ENCODE measurements at places on chromosomes 12 and 14.

- no peak for DNase-seq
Measured at GRCh38 chr14:105176513-105176912, 4.6 kb downstream of the NUDT14 start.

- DNase-seq, result no peak
Measured at GRCh38 chr12:28104903-28105864, 85.1 kb upstream of the CCDC91 start.

GRCh38 chr12:49553512-49554088, 14.3 kb downstream of the MCRS1 start:
- peak; percentile 40 for DNase-seq

DNA sequence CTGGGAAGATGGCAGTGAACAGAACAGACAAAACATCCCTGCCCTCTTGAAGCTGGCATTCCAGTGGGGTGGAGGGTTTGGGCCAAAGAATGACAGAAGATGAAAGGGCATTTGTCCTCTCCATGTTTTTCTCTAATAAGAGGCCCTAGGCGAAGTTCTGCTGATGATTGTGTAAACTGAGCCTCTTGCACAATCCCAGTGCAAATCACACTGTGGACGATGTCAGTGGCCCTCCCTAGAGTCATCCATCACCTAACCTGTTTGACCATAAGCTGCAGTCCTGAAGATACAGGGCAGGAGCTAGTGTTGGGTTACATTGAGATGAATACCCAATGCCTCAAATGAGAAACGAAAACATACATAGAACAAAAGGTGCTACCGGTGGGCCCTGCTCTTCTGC, 622.4 kb upstream of the TBX3 start:
- DNase-seq, result no peak

DNA sequence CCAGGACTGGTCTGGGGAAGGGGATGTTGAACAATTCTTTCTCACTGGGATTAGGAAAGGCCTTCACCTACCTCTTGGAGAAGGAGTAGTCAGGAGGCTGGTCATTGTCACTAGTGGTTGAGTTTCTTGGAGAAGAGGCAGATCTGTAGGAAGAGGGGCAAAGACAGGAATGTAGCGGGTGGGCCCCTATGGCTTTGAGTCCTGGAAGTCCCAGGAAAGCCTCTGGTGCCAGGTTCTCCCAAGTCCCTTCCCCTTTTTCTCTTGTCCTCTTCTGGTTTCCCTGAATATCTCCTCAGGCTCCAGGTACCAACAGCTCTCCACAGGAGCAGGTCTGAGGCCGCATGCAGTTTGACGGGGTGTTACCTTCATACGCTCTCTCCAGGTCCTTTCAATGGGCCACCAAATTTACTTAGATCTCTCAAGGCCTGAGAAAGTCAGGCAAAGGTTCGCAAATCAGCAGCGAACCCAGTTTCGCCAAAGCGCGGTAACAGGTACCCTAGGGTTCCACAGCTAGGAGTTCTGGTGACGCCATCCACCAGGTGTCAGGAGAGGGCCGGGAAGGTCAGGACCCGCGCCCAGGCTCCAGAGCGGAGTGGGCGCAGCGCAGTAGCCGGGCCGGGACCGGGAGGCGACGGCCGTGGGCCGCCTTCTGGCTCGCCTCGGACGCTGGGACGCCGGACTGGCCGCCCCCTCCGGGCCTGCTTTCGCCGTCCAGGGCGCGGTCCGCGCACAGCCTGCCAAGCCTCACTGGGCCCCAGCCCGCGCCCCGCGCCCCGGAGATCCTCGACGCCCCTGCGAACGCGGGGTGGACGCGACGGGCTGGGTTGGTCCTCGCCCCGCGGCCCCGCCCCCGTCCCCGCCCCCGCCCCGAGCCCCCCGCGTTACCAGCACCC, 795 bp downstream of the SMAGP start:
- DNase-seq, result peak; percentile 20

- no peak for DNase-seq
Measured at GRCh38 chr14:64719601-64720000, 15.4 kb downstream of the PLEKHG3 start.

GRCh38 chr12:89448526-89448925, 76.1 kb downstream of the GALNT4 start:
- no peak for DNase-seq

- no peak for DNase-seq
Measured at GRCh38 chr14:68744613-68745012, 48.3 kb downstream of the ZFP36L1 start.

GRCh38 chr14:36656687-36657398, 4.8 kb upstream of the PAX9 start:
- DNase-seq, result no peak

DNA sequence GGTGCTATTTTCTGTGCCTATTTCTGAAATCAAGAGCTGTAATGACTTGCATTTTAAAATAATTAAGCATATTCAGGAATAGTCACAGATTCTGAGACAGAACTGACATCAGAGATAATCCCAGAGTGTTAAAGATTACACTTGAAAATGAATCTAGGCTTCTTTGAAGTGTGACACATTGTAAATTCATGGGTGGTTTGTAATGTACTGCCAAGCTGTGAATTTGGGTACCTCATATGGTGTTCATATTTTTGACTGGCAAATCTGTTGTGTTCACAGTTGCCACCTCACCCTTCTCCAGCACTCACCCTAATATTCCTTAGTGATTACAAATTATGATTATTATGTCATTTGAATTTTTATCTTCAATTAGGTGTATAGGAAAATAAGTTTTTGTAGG, 78.5 kb upstream of the CSRP2 start:
- DNase-seq, result no peak

- no peak for DNase-seq
Measured at GRCh38 chr14:24843494-24843893, 206.5 kb downstream of the STXBP6 start.

DNA sequence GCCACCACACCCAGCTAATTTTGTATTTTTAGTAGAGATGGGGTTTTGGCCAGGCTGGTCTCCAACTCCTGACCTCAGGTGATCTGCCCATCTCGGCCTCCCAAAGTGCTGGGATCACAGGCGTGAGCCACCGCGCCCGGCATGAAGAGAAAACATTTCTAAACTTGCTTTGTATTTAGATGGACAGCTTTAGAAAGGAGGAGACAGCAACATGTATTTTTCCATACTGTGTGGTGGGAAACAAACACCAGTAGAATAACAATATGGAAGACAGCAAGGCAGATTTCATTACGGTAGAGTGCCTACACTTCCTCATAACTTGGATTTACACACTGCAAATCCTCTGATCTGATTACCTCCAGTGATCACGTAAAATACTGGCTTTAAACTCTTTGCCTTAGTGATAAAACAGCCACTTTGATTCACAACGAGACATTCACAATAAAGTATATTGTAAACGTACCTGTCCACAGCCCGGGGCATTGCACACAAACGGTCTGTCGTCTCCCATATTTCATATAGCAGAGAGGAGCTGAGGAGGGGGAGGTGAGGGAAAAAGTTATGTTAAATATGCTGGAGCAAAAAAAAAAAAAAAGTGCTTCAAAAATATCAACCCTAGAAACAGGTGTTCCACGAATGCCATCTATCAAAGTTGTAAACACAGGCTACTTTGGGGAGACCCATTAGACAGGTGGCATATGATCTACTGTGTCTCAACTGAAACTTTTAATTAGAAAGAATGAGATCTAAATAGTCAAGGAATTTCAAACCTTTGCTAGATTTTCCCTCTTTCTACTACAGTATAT, 25.5 kb downstream of the ATF7 start:
- DNase-seq, result no peak

DNA sequence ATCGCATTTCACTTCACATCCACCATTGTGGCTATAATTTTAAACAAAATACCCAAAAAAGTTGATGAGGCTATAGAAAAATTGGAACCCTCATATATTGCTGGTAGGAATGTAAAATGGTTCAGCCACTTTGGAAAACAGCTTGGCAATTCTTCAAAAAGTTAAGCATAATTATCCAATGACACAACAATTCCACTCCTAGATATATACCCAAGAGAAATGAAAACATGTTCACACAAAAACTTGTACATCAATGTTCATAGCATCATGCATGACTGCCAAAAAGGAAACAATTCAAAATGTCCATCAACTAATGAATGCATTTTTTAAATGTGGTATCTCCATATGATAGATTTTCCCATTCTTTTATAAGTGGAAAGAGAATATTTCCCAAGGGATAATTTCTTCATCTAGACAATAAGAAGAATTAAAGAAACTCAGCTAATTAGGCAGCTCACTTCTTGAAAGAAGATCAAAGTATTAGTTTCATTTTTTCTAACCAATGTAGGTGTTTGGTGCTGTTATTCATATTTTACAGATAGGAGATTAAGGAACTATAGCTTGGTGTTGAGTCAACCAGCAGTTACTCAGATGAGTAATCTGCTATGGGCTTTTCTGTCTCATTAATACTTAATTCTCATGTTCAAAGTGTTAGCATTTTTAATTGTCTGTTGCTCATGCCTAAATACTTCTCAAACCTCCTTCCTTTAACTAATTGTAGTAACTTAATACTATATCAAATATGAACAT, 32.8 kb downstream of the YEATS4 start:
- DNase-seq, result no peak

DNA sequence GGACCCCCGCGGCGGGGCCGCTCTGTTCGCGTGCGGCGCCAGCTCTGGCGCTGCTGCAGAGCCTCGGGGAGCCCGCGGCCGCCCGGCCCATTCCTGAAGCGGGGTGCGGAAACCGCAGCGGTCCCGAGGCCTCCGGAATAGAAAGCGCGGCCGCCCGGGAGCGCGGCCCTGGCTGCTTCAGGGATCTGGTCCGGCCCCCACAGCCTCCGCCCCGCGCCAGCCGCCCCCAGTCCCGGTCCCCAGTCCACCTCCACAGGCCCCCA, 204 bp downstream of the HSP90AA1 start:
- no peak for DNase-seq

DNA sequence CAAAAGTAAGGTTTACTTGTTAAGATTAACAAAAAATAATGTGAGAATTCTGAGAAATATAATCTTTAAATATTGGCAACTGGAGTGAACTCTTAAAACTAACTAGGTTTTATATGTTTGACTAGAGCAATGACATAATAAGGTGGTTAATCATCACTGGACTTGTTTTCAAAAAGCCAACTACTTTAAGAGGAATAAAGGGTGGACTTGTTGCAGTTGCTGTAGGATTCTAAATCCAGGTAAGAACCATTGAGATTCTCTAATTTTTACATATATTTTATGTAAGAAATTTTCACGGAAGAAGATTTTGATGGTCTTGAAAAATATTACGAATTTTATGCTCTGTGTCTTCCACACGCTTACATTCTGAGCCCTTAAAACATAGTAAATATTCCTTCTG, at the start of gene SLCO1B1:
SLCO1B1 (plus strand) TSS at position 197 of the 400 bp plus-strand sequence. CDS start 10,381 bp downstream, outside the sequence.
- no peak for DNase-seq

DNA sequence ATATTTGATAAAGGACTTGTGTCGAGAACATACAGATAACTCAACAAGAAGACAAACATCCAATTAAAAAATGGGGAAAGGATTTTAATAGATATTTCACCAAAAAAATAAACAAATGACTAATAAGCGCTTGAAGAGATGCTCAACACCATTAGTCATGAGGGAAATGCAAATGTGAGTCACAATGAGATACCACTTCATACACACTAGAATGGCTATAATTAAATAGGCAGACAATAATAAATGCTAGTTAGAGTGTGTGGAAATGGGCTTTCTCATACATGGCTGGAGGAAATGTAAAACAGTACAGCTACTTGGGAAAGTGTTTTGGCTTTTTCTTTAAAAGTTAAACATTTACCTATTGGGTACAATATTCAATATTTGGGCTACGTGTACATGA, 34.8 kb downstream of the DLK1 start:
- DNase-seq, result no peak

- DNase-seq, result no peak
Measured at GRCh38 chr14:101909371-101910096, 54.8 kb upstream of the DYNC1H1 start.

DNA sequence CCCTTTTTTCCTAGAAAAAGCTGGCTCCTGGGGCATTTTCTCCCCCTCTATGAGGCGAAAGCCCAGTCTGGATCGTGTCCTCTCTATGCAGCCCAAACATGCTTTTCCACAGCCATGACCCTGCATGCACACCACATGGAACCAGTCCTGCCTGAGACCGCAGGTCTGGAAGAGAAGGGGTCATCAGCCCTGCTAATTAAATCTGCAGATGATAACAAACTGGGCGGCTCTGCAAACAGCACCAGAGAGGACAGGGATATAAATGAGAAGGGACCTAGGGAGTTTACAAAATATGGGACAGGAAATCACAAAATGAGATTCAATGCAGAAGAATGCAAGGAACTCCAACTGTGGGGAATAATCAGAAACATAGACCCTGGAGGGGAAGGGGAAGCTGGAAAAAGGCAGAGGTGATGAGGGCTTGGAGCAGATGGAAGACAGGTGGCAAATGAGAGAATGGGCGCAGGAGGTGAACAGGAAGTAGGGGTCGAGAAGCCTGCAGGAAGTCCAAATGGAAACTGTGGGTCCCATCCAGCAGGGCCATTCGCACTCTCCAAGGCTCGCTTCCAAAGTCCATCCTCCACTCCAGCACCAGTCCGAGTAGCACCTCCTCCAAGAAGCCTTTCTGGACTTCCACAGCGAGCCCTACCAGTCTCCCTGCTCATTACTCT, 76.3 kb downstream of the ANO2 start:
- no peak for DNase-seq

- no peak for DNase-seq
Measured at GRCh38 chr12:28955931-28956330, 193.1 kb upstream of the FAR2 start.

- DNase-seq, result no peak
Measured at GRCh38 chr12:32586390-32586789, 92.7 kb upstream of the DNM1L start.

DNA sequence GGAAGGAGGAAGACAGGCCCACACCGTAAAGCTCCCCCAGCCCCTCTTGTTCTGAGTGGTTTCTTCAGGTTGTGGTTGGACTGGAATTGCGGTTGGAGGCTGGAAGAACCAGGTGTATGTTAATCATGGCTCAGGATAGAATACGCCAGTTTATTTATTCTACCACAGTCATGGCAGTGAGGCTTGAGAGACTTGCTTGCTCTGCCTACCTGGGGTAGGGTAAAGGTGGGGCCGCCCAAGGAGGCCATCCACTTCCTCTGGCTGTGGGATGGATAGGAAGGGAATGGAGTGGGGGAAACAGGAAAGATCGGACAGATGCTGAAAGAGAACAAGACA, 8.1 kb downstream of the SHMT2 start:
- no peak for DNase-seq

GRCh38 chr12:77943466-77943865, 112.8 kb downstream of the NAV3 start:
- DNase-seq, result no peak

GRCh38 chr12:105803292-105803691, 335.5 kb downstream of the NUAK1 start:
- DNase-seq, result no peak

DNA sequence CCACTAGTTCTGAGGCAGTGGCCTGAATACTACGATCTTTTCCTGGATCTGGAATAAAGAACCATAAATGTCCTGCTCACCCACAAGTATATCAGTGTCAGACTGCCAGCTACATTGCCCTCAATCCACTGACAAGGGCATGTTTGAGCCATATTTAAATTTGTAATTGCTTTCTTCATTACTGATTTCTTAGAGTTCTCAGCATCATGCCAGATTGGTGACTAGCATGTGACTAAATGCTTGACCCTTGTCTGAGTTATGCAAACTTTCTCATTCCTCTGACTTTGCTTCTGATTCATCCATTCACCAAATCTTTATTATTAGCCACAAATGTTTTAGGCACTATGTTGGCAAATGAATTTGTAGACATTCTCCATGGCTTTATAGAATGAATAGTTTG, 143.6 kb upstream of the SLC16A7 start:
- no peak for DNase-seq

GRCh38 chr12:109473006-109473405, 4.1 kb downstream of the KCTD10 start:
- DNase-seq, result no peak
